Stimulated activated CD8-positive, alpha-beta memory T cell treated with anti-CD3 and anti-CD28 coated beads, Interleukin-12 subunit alpha, Interleukin-12 subunit beta, amount 100 ng/mL, for 4 hours (primary cell): ENCODE measurements at places on chromosomes 16 and 17.

- no peak for DNase-seq
Observed at GRCh38 chr16:75095204-75095621, 21.4 kb downstream of the LDHD start.

GRCh38 chr16:14658063-14658462 is 25.3 kb downstream of the BFAR start:
- no peak for DNase-seq

DNA sequence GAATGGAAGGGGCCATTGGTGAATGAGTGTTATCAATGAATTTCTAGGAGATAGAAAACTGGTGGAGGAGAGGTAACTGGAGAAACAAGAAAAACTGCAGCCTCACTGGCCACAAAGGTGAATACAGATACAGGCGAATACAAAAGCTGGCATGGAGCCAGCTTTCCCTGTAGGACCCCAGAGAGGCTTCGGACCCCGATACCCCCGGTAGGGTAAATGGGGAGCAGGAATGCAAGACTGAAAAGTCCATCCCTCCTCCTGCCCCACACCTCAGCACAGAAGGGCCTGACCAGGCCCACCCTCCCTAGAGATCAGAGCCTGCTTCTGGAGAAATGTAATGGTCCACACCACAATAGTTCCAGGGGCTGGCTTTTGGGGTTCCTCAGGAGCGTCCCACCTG is 4.9 kb upstream of the MYLK3 start:
- no peak for DNase-seq

DNA sequence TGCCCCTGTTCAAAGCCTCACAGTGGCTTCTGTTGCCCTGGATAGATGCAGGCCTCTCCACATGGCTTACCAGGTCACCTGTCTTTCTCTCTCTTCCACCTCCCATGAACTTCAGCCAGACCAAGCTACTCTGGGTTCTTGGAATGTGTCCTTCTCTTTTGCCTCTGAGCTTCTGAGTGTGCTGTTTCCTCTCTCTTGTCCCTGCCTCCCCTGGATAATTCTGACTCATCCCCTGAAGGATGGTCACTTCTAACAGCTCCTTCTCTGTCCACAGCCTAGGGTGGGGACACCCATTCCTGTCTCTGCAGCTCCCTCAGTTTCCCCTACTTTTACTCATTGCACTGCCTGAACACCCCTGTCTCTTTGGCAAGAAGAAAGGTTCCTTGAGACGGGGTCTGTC is 2.9 kb downstream of the GUCY2D start:
- DNase-seq: no peak

- DNase-seq: no peak
Observed at GRCh38 chr16:595942-596735, 6.3 kb downstream of the RAB40C start.

GRCh38 chr16:26692658-26693057 is 374.1 kb upstream of the C16orf82 start:
- no peak for DNase-seq

DNA sequence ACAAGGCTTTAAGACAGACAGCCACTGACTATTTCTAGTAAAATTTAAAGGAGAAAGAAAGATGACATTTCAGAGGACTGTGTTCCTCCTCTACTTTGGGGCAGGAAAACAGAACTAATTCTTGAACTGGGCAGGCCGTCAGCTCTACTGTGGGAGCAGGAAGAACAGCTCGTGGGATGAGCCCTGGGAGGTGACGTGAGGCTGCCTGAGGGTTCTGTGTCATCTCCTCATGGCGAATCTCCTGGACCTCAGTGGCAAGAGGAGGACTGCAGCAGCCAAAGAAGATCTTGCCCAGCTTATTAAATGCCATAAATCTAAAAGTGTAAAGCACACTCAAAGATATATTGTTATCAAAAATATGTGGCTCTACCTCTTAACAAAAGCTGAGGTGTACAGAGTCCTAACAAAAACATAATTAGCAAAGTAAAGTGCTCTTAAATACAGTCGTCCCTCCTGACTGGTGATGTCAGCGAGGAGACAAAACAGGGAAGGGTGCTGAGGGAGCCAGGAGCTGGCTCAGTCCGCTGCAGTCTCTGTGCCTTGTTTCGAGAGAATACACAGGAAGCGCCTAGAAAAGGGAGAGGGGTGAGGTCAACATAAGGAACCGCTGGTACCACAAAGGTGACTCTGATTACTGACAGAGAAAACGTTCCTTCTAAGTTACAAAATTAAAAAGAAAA is 58.0 kb downstream of the CREBBP start:
- DNase-seq: no peak

GRCh38 chr16:63100082-63100481 is 1063.8 kb upstream of the CDH8 start:
- DNase-seq: no peak

GRCh38 chr16:84616515-84616914 is 1.4 kb downstream of the COTL1 start:
- no peak for DNase-seq

DNA sequence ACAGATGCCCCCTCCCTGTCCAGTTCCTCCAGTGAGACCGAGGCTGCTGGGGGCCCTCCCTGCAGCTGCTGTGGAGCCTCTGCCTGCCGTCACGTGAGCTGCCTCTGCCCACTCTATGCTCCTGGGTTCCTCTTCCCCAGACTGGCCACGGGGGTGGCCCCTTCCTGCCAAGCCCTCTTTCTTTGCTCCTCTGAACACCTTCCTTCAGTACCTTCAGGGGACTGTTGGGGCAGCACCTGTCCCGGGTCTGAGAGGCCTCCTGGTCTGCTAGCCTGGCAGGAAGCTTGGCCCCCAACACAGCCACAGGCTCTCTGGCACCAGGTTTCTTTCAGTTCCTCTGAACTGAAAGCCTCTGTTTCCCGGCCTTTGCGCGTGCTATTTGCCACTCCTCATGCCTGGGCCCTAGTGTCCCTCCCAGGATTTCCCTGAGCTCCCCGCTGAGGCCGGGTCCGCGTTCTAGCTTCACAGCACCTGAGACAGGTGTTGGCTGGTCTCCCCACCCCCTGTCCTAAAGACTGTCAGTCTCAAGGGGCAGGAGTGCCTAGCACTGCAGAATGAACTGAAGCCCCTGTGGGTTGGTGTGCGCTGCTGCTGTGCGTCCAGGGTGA is 6.6 kb upstream of the ATP6V0C start:
- no peak for DNase-seq

DNA sequence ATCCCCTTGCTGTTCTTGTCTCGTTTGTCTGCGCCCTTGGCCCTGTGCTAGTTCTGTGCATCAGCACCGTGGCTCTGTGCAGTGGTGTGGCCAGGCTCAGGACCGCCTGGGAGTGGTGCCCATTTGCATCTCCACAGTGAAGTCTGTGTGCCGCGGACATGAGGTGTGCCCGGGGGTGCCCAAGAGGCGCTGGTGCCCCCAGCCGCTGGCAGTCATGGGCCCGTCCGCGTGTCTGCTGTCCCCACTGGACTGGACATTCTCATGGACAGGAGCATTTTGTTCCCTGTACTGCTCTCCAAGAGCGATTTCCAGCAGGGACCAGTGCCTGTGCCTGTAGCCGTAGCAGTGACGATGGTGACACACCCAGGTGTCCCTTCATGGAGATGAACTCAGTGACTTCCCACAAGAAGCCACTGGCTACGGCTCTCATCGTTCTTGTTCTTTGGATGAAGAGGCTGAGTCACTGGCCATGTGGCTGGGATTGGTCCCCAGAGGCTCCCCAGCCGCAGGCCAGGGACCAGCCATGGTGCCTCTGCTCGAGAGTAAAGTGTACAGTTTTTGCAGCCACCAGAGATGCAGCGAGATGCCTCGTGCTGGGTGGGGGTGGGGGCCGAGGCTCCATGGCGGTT is 13.0 kb upstream of the MC1R start:
- no peak for DNase-seq

GRCh38 chr16:88384222-88385111 is 1.7 kb downstream of the ZNF469 start:
- no peak for DNase-seq

DNA sequence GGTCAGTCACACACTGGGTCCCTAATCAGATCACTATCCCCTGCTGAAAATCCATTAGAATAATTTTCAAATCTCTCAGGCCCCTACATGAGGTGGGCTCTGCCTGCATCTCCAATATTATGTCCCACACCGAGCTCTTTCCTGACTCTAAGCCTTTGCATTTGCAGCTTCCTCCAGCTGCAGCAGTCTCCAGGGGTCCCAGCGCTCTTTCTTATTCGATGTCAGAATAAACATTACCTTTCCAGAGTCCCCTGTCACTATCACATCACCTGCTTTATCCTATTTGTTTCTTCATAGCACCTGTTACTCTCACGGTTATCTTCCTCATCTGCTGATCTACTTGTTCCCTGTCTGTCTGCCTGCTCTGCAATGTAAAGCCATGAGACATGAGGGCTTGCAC is 57.3 kb upstream of the MON1B start:
- DNase-seq: no peak

- no peak for DNase-seq
Observed at GRCh38 chr17:16348586-16348985, 4.7 kb downstream of the CENPV start.

- no peak for DNase-seq
Observed at GRCh38 chr16:67697422-67698185, 21.5 kb downstream of the GFOD2 start.

GRCh38 chr16:66786551-66786950 is 14.8 kb downstream of the TERB1 start:
- no peak for DNase-seq

DNA sequence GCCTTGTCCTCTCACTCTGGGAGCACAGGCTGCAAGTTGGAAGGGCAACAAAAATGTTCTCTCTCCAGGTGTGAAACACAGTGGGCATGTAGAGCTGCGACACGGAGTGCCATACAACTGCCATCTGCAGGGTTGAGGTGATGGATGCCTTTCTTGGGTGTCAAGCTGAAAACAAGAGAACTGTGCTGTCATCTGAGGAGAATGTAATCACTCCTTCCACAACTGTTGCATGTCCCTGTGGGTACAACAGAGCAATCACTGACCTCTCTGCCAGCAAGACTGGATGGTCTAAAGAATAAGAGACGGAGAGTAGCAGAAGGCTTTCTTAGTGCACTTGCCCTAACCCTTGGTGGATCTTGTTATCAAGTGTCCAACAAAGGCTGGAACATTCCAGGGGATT is 29.2 kb downstream of the SLFN11 start:
- DNase-seq: no peak

DNA sequence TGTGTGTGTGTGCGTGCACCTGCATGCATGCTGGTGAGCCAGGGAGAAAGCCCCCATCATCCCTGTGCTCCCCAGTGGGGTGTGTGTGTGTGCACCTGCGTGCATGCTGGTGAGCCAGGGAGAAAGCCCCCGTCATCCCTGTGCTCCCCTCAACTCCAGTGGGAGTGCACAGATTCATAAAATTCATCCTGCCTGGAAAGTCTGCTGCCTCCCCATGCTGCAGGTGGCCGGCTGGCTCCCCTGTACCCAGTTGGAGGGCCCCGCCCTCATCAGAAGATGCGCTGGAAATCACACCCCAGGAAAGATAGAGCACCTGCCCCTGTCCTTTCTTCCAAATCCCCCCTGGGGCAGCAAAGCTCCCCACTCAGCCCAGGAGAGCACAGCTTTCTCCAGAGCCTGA is 84.8 kb upstream of the DOC2B start:
- DNase-seq: no peak

- no peak for DNase-seq
Observed at GRCh38 chr16:19148189-19148588, 19.9 kb upstream of the SYT17 start.

- no peak for DNase-seq
Observed at GRCh38 chr16:9778849-9779248, 403.4 kb downstream of the GRIN2A start.

GRCh38 chr16:4900036-4900435 is 36.9 kb downstream of the PPL start:
- no peak for DNase-seq

GRCh38 chr17:47983492-47984223 is 12.7 kb downstream of the CDK5RAP3 start:
- DNase-seq: no peak

DNA sequence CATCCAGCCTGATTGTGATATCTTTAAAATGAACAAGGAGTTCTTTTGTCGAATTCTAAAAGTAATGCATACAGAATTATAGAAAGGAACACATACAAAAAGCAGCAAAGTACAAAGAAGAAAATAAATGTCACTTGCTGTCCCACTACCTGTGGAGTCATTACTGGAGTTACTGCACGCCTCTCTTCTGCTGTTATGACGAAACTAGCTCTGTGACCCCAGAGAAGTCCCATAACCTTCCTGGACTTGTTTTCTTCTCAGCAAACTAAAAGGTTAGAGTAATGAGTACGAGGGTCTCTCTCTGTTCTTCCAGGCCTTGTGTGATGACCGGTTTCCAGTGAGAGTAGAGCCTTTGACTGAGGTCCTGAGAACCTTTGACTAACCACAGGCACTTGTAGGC is 26.9 kb downstream of the BANP start:
- DNase-seq: no peak

GRCh38 chr17:74079537-74080300 is 123.8 kb upstream of the RPL38 start:
- no peak for DNase-seq
